Iris pigment epithelial cell (primary cell): ENCODE measurements at places on chromosomes 2 and 18.
A peak's percentile ranks its signal among the peaks of the same experiment; 100 is the strongest.

DNA sequence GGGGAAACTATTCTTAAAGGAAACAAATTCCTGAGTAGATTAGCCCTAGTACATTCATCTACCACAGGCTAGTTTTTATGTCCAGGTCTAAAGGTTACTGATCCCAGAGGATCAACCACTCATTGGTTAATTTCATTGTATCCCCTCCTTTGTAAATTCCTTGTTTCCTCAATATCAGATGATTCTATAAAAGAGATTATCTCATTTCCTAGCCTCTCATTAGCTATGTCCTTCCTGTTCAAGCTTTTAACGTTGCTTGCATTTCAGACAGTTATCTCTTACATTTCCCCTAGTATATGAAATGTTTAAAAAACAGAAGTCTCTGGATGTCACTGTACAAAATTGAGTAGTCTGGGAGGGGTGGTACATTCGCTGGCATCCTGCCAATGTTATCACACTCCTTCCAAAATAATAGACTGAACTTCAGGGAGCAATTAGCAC, 24.2 kb upstream of the ARMC9 start:
- DNase-seq: no peak

GRCh38 chr18:12943215-12943614, 4.6 kb upstream of the SEH1L start:
- no peak for DNase-seq

GRCh38 chr2:239932881-239933735, 92.0 kb downstream of the NDUFA10 start:
- DNase-seq: no peak

DNA sequence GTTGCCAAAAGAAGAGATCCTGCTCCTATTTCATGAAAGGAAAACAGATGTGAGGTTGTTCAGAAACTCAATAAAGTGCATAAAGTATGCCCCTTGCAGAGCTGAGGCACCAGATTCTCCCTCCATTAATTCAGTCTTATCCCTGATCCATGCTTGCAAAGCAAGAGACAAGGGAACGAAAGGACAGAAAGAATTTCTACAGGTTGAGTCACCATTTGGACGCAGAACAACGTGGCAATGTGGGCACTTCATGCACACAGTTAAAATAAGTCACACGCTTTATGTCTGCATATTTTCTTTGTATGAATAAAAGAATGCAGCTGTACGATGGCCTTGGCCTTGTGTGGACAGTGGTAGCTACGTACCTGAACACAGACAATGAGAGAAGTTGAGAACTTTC, 321.7 kb upstream of the REV1 start:
- DNase-seq: peak; percentile 38

DNA sequence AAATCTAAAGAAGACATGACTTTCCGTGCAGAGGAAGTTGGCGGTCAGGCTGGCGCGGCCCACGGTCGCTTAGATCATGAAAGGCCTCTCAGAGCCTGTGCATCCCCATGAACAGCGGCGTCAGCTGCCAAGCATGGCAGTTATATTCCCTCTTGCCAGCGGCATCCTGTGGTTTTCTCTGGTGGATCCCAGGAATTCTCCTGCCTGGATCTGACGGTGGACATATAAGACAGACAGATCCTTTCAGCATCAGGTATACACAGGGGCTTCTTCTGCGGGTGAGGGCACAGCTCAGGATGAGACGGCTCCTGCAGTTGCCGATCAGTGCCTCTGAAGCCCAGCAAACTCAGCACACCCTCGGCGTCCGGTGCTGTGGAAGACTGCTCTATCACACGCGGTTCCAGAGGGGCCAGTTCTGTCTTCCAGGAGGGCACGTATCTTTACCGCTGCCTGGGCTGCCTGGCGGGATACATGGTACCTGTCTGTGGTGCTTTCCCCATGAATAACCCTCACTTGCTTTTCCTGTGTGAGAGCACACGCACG, 157.8 kb downstream of the LDLRAD4 start:
- DNase-seq: no peak

GRCh38 chr2:26444236-26444635, 33.7 kb downstream of the OTOF start:
- DNase-seq: no peak

DNA sequence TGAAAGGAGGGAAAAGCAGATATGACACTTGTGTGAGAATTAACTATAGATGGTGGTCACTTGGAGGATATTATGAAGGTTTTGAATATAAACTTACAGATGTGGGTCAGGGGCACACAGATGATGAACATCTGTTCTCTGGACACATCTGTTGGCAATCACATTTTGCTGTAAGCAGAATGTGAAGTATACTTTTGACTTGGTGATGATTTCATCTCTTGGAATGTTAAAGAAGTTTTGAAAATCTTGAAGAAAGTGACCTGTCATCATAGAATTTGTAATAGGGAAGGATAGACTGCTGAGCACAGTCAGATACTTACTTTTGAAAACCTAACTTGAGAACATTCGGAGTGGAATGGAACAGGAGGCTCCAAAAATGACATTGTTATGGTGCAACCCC, 40.2 kb downstream of the PIKFYVE start:
- peak; percentile 53 for DNase-seq

- peak; percentile 30 for DNase-seq
These were observed 75.8 kb downstream of the CALCRL start for GRCh38 chr2:187372213-187372612.

DNA sequence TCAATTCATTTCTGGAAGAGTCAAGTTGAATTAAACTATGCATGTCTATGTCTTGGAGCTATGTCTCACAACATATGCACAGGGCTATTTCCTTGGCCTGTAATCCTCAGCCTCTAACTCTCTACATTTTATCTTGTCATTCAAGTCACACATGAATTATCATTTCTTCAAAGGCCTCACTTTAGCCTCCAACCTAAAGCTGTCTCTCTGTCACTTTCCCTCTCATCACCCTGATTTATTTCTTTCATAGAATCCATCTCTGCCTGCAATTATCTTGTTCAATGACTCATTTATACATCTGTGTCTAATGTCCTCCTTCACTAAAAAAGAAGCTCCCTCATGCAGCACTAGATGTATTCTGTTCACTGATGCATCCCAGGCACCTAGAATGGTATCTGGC, 614.2 kb upstream of the REG3G start:
- DNase-seq: no peak

GRCh38 chr2:23600346-23600745, 215.4 kb downstream of the KLHL29 start:
- DNase-seq: no peak

DNA sequence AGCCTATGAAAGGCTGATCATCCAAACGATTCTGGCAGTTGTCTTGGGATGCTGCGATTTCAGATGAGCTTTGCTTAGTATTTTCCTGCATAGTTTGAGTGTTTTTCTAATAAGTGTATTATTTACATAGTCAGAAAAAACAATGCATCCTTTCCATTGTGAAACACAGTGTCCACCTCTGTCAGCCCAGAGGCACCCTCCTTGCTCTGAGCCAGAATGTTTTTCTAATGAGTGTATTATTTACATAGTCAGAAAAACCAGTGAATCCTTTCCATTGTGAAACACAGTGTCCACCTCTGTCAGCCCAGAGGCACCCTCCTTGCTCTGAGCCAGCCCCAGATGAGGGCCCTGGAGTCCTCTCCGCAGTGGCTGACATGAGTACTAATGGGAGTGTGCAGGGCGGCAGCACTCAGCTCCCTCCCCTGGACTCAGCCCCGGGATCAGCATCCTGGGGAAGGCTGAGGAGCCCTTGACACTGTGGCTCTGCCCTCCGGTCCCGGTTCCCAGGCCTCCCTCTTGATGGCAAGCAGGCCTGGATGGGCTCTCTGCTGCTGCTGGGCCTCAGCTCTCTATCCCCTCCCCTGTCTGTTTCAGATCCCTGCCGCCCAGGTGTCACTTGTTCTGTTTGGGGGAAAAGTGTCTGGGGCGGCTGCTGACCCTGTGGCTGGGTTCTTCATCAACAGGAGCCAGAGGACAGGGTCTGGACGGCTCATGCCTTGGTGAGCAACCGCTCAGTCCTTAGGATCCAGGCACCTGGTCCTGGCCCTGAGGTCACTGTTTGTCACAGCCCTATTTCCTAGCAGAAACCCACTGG, 5.9 kb downstream of the MFSD2B start:
- peak; percentile 86 for DNase-seq

- DNase-seq: no peak
These were observed 206.0 kb downstream of the GLI2 start for GRCh38 chr2:120941571-120942120.

- DNase-seq: no peak
These were observed 270.8 kb downstream of the ZNF407 start for GRCh38 chr18:74868461-74868860.

GRCh38 chr2:143933946-143934569, 585.9 kb downstream of the ZEB2 start:
- no peak for DNase-seq

GRCh38 chr18:57895182-57895581, 92.1 kb upstream of the ATP8B1 start:
- no peak for DNase-seq

GRCh38 chr18:79772865-79773696, 24.7 kb upstream of the KCNG2 start:
- no peak for DNase-seq

GRCh38 chr2:232588680-232589585, 38.4 kb downstream of the EIF4E2 start:
- DNase-seq: peak; percentile 78

GRCh38 chr2:175187378-175187777, 5.9 kb upstream of the ATP5MC3 start:
- peak; percentile 19 for DNase-seq

- DNase-seq: peak; percentile 95
These were observed 189.3 kb downstream of the SH3RF3 start for GRCh38 chr2:109318150-109318948.

DNA sequence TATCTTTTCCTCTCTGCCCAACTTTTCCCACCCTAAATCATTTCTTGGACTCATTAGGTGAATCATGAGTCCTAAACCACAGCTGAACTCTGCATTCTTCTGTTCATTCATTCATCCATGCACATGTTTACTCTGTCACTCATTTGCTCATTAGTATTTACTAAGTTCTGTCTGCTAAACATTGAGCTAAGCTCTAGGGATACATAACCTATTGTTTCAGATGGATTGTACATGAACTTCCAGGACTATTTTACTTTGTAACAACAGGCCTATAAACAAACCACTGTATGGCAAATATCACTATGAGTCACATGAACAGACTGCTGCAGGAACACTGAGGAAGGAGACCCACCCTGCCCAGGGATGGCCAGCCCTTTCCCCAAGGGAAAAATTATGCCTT, 14.6 kb upstream of the DYNC2LI1 start:
- peak; percentile 68 for DNase-seq

DNA sequence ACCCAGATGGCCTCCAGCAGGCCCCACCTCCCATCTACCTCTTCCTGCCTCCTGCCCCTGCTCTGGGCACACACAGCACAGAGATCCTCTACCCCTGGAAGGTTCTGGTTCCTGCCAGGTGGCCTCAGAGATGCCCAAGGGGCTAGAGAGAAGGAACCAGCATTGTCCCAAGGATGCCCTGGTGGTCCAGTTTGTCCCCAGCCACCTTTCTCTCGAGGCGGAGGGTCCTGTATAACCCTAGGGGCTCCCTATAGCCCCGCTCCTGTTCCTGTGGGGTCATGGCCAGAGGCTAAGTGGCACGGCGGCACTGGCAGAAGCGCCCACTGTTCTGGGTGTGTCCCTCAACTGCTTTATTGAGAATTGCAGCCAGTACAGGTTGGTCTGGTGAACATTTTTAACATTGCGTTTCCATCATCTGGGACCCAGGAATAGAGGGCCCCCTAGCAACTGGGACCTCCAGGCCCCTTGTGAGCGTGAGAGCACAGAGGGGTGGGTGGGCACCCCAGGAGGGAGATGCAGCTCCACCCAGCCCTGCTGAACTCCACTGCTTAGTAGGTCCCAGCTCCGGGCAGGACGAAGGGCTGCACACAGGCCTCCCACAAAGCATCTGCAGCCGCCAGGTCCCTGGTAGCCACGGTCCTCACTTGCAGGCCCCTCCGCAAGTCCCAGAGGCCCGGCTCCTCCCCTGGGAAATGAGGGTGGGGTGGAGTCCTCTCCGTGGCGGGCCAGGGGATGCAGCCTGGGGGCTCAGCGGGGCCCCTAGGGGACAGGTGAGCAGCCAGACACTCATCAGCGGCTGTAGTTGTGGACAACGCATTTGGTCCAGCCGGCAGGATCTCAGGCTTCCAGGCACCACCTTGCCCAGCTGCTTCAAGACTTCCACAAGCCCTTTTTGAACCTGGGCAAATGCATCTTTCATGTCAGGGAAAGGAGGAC, 33.1 kb downstream of the GPC1 start:
- DNase-seq: no peak

- no peak for DNase-seq
These were observed 101.5 kb downstream of the GALNT1 start for GRCh38 chr18:35683021-35683420.

DNA sequence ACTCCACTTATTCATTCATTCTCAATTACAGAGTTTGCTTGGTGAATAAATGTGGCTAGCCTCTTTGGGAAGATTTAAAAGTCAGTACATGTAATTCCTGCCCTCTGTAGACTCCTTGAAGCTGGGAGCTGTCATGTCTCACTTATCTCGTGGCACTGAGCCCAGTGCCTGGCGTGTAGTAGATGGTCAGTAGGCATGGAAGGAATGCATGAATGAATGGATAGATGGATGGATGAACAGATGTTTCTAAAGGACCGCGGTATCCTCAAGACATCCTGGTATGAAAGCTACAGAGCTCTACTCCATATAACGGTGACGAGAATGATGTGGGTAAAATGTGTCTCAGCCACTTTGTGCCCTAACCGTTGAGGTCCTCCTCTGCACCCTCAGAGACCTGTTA, 83.0 kb downstream of the MARCO start:
- no peak for DNase-seq

DNA sequence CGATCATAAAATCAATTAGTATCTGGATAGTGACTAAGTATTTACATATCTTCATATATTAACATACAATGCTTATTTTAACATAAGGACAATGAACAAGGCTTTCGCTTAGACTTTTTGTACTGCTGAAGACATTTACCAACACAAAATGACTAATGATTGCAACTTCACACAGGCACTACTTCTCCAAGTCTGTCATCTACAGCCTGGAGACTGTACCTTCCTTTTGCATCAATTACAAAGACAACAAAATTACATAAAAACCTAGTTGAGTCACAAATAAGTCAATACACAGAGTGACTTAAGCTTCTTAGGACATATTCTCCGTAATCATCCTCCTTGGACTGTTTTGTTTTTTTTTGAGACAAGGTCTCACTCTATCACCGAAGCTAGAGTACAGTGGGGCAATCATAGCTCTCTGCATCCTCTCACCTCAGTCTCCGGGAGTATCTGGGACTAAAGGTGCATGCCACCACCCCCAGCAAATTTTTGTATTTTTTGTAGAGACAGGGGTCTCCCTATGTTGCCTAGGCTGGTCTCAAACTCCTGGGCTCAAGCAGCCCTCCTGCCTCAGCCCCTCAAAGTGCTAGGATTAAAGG, 15.9 kb downstream of the PUM2 start:
- DNase-seq: no peak

- peak; percentile 71 for DNase-seq
These were observed 115.0 kb upstream of the LGALSL start for GRCh38 chr2:64338910-64339500.

DNA sequence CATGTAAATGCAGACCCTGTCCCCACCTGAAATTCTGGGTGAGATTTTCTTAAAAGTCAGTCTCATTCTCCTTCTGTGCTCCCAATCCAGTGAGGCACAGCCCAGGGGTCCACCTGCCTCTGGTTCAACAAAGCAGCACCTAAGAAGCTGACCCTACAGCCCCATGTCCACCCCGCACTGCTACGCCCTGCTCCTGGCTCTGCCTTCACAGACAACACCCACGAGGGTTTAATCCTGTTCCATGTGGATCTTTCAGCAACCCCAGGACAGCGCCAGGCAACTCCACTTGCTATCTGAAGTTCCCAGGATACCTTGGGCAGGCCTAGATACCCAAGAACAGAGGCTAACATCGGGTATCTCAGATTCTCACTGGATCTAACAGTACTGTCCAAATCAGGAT, 44.9 kb downstream of the HDLBP start:
- DNase-seq: no peak

- DNase-seq: no peak
These were observed 3.8 kb downstream of the SP3 start for GRCh38 chr2:173961346-173961705.
